ENCODE measurements at places on chromosomes 5 and 9. TPM values are rescaled to one million over a fixed set of nuclear protein-coding genes. Genes with fewer than 3 reads are reported as not detected.

Gene SEMA5A
- 19.7 TPM for total RNA-seq

DNA sequence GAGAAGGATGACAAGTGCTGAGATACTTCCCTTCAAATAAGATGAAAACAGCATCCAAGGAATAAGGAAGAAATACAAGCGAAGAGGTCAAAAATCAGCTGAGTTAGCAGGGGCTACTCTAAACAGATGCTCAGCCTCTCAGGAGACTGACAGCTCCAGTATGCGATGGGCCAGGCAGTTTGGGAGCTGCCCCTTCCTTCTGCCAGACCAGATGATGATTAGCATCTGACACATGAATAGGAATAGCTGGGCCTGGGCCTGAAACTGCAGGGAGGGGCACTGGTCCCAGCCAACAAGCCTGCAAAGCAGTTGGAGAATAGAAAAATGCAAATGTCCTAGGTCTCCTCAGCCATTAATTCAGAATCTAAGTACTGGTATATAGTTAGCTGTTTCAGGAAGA is 13.1 kb upstream of the MAP3K1 start:
- no peak for DNase-seq

DNA sequence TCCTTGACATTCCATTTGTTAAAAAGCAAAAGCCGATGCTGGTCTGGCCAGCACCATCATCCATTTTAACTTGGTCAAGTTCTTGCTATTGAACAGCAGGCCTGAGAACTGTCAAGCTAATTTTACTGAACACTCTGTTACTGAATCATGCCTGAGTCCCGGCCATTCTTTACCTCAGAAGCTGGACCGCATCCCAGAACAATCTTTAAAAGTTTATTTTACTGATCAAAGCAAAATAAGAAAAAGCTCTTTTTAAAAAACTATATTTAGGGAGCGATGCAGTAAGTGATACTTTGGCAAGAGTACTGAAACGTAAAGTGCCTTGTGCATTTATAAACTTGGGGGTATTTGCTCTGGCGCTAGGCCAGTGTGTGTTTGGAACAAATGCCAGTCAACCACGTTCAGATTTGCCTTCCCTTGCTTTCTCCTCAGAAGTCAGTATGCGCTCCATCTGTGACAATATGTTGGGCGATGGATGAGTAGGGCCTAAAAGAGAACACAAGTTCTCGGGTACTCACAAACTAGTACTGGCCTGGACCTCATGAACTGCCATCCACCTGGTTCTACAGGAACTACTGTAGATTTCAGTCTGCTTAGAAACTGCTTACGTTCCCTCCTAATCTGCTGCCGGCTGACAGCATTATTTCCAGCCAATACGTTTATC is 161.9 kb downstream of the MAPKAP1 start:
- peak; percentile 33 for DNase-seq

DNA sequence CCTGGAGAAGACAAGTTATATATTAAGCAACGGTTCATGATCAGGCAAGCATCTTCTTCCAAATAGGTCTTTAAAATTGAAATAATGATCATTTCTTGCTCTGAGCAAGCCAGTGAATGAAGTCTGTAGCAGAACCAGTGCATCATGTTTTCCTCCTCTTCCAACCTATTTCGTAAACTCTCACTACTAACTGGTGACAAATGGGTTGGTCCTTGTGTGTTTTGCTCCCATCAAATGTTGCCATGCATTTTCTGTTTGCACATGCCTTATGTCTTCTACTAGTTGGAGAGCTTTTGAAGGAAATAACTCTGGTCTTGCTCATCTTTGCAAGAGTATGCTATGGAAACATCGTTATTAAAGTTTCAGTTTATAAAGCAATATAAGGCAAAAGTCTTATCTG is 37.2 kb upstream of the SPDL1 start:
- DNase-seq = no peak

DNA sequence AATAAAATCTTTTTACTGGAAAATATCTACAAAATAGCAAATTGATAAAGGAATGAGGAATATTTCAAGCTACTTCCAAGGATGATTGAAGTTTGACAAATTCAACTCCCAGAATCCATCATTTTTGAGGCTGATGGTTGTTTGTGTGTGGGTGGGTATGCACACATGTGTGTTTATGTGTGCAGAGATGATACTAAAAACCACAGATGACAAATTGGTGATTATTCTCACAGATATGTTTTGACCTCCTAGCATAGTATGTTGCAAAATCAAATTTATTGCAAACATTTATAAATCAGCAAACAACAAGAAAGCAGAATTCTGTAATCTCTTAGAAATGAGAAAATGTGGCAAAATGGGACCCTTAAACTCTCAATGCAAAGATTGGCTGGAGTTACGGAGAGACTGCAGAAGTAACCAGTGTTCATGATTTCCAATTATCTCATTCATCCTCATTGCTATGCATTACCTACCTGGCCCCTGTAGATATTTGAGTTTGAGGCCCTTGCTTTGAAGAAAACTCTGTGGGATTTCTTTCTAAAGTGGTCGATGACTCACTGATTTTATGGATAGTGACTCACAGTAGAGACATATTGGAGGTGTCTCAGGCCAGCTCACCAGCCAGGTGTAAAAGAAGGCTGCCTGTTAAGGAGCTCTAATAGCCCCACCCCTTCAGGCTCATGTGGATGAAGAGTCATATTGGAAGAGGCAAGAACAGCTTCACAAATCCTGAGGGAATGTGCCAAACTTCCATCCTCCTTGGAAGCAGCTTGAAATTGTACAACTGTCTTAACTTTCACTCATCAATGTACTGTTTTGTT is 44.6 kb upstream of the TMC1 start:
- no peak for DNase-seq

GRCh38 chr9:7489036-7489435 is 310.5 kb downstream of the DMAC1 start:
- DNase-seq = no peak

Gene CCDC180
- 1.9 TPM for total RNA-seq

- DNase-seq = peak; percentile 63
These were observed 892 bp upstream of the TNC start for GRCh38 chr9:115118879-115119218.

GRCh38 chr9:98667005-98667640 is 41.6 kb downstream of the GABBR2 start:
- no peak for DNase-seq

DNA sequence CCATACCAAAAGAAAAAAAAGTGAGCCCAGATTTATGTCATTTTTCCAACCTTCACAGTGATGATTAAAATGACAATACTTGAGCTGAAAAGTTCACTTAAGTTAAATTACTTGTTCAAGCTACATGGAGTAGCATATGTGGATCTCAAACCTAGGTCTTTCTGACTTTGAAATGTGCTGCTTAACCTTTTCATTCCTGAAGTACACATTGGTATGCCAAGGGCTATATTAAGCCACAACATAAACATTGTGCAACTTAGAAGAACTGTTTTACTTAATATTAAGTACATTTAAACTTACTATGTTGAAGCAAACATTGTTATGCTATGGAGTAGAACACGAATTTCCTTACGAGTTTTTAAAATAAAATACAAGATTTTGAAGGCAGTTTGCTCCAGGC is 105.0 kb downstream of the GIN1 start:
- DNase-seq = no peak

GRCh38 chr5:163330723-163331668 is 106.4 kb upstream of the CCNG1 start:
- DNase-seq = no peak

- peak; percentile 77 for DNase-seq
These were observed 4.4 kb upstream of the TMEM268 start for GRCh38 chr9:114606597-114607207.

- no peak for DNase-seq
These were observed 327.5 kb downstream of the CHSY3 start for GRCh38 chr5:130231786-130232185.

- DNase-seq = no peak
These were observed 308.1 kb downstream of the CTNND2 start for GRCh38 chr5:11596185-11596584.

DNA sequence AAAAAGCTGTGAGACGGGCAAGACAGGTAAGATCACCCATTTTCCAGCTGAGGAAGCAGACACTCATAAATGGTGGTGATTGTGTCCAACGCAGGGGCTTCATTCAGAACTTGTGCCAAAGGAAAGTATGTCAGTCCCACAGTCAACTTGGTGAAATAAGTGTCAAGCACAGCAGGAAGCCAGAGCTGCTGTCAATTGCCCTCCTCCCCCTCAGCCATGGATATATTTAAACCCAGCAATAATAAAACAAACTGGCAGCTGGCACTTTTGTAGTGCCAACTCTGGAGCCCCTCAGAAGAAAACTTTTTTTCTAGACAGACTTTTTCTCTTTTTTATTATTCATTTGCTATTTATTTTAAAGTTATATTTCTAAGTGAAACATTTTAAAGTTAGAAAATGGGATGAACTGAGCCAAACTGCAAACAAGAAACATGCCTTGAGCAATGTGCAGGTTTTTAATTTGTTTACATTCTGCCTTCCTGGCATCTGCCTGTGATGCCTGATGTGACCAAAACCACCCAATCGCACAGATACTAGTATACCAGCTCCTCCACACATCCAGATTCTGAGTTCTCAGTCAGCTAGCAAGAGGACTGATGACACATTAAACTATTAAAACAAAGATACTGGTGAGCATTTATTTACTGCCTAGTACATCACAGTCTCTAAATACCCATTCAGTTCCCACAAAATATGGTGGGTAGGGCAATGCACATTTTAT is 17.0 kb downstream of the DMAC1 start:
- no peak for DNase-seq

- peak; percentile 74 for DNase-seq
These were observed 85.9 kb downstream of the SETX start for GRCh38 chr9:132268725-132269352.

GRCh38 chr5:55066277-55066676 is 36.2 kb upstream of the GZMA start:
- DNase-seq = no peak

DNA sequence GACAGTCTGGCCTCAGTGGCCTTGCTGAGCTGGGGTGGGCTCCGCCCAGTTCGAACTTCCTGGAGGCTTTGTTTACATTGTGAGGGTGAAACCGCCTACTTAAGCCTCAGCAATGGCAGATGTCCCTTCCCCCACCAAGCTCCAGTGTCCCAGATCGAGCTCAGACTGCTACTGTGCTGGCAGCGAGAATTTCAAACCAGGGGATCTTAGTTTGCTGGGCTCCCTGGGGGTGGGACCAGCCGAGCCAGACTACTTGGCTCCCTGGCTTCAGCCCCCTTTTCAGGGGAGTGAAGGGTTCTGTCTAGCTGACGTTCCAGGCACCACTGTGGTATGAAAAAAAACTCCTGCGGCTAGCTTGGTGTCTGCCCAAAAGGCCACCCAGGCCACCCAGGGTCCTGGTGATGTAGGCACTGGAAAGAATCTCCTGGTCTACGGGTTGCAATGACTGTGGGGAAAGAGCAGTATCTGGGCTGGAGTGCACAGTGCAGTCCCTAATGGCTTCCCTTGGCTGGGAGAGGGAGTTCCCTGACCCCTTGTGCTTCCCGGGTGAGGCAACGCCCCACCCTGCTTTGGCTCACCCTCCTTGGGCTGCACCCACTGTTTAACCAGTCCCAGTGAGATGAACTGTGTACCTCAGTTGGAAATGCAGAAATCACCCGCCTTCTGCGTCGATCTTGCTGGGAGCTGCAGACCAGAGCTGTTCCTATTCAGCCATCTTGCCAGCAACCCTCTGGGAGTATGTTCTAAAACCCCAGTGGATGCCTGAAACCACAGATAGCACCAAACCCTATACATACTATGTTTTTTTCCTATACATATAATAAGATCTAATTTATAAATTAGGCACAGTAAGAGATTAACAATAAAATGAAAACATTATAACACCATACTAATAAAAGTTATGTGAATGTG is 95.5 kb downstream of the TMEM161B start:
- no peak for DNase-seq

Gene ANKRD18B
- total RNA-seq = 1.1 TPM

All from left cardiac atrium (tissue), 4 donors.